ENCODE measurements at places on chromosomes 6 and 20.

DNA sequence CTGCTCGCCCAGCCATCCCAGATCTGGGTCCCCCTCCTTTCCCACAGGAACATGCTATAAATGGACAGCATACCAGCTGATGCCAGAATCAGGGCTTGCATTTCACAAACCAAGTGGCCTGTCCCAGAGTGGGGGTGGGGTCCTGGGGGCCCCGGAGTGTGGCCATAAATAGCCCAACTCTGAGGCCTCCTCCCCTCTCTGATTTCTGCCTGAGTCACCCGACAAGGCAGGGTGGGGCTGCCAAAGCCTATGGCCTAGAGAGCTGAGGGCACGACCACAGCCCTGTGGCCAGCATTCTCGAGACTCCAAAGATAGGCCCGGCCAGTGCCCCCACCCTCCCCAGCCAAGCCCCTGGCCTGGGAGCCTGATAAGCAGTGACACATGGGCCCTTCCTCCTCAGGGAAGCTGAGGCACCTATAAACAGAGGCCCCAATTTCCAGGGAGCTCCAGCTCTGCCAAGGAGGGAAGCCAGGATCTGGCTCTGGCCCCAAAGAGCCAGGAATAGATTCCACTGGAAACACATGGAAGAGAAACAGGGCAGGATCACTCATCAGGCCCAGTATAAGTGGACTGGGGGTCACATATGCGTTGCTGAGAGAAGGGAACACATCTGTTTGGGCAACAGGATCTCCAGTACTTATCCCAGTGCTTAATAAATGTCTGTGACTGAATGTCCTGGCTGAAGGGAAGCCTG is 20.3 kb downstream of the SNTA1 start:
- DNase-seq, result no peak

DNA sequence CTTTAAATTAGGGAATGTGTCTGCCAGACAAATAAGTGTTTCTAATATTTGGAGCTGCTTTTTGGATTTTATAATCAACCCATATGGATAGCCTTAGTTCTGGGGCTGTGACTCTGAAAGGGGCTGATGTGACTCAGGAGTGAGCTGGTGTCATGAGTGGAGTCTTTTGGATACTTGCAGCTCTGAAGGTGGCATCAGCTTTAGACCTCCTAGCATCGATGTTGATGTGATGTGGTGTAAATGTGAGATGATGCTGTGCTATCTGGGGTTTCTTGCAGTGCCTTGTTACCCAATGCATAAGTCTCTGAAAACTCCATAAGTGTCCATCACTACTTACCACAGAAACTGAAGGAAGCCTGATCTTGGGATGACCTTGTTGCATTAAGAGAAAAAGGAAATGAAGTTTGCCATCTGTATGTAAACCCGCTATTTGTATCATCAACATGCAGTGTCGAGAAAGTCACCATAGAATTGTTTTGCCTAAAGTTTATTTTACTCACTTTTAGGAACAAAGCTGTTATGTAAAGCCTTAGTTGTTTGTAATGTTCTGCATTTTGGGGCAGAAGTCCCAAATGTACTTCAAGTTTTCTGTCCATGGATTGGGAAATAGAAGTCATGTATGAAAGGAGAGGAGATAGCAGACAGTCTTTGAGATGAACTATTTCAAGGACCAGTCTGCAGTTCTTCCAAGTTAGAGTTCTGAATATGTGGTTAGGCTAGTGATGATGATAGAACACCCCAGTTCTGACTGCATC is 8.0 kb downstream of the FOXO3 start:
- no peak for DNase-seq

DNA sequence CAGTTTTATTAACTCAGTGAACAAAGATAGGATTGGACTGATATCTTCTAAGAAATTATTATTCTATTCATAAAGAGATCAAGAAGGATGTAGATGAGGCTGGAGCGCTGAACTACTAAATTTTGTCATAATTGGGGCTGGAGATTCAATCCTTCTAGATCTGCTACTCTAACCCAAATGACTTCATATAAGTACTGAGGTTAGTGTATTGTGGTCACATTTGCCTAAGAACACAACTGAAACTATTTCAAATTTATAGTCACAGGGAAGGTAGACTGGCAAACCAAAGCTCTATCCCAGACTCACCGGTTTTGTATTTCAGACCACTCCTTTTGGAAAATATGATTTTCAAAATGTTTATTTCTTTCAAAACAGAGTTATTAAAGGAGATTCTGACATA is 96.7 kb downstream of the BMP5 start:
- no peak for DNase-seq

GRCh38 chr6:119328254-119328653 is 21.3 kb downstream of the MAN1A1 start:
- DNase-seq, result no peak

DNA sequence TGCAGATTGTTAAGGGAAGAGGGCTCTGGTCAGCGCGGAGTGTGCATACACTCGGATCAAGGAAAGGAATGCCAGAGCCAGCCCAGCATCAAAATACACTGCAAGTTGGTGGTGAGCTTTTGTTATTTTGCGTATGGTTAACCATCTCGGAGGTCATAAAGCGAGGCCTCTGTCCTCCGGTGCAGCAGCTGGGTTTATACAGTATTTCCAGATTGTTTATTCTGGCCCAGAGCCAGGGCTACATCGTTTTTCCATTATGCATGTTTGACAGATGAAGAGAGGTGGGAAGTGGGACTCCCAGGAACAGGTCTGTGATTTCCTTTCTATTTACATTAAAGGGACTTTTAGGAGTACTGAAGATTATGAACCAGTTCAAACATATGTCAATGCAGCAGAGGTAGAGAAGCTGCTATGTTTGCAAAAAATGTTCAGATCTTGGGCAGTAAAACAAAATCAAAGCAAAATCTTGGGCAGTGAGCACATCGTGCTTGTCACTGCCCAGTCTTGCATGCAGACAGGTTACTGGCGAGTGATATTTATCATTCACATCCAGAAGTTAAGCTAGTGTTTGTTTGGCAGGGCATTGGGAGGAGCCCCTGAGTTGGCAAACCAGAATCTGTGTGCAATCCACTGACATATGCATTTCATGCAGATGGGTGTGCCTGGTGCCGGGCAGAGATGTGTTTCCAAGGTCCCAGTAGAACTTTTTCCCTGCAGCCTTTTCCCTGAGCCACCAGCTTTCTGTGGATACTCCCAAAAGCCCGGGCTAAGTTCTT is 256.3 kb upstream of the TAB2 start:
- no peak for DNase-seq

- DNase-seq, result no peak
Observed at GRCh38 chr6:3522561-3523260, 65.9 kb upstream of the SLC22A23 start.

GRCh38 chr6:74870403-74870802 is 335.4 kb downstream of the COL12A1 start:
- DNase-seq, result no peak

GRCh38 chr6:139539852-139540251 is 165.4 kb upstream of the CITED2 start:
- DNase-seq, result no peak

GRCh38 chr20:35292504-35293285 is 470 bp upstream of the FAM83C start:
- DNase-seq, result no peak
